Fibroblast of the aortic adventitia (primary cell): ENCODE measurements at places on chromosomes 5 and 9. TPM values are rescaled to one million over a fixed set of nuclear protein-coding genes. Genes with fewer than 3 reads are reported as not detected.

The PALM2AKAP2 gene
- 4.2 and 5.0 TPM in 2 replicates for total RNA-seq

The PAM gene
- total RNA-seq, result 376 and 528 TPM in 2 replicates

The ACOT12 gene
- total RNA-seq, result 0.27 TPM in 1 of 2 replicates, not detected in the other

The ELL2 gene
- 51.1 and 56.7 TPM in 2 replicates for total RNA-seq

The IRX2 gene
- total RNA-seq, result 0.90 and 3.2 TPM in 2 replicates

The TRPM3 gene
- total RNA-seq, result 8.8 and 20.5 TPM in 2 replicates

The GRXCR2 gene
- total RNA-seq, result 0.09 TPM in 1 of 2 replicates, not detected in the other

The NKD2 gene
- 0.81 TPM in 1 of 2 replicates, not detected in the other for total RNA-seq

The LHX3 gene
- not detected in 2 replicates for total RNA-seq

The LECT2 gene
- total RNA-seq, result not detected in 2 replicates

The STPG3 gene
- total RNA-seq, result not detected in 2 replicates

The ARID3C gene
- total RNA-seq, result 0.09 and 0.74 TPM in 2 replicates

The SPATA31E1 gene
- not detected in 2 replicates for total RNA-seq

The APBB3 gene
- total RNA-seq, result 16.1 and 17.5 TPM in 2 replicates

The NRARP gene
- total RNA-seq, result 0.09 TPM in 1 of 2 replicates, not detected in the other

The PLAC8L1 gene
- 0.98 TPM in 1 of 2 replicates, not detected in the other for total RNA-seq

The TSLP gene
- 1.4 and 20.8 TPM in 2 replicates for total RNA-seq

The KLF9 gene
- total RNA-seq, result 30.4 and 30.8 TPM in 2 replicates

The RASGRF2 gene
- 0.49 and 3.3 TPM in 2 replicates for total RNA-seq
